ENCODE measurements at places on chromosomes 3 and 15.

DNA sequence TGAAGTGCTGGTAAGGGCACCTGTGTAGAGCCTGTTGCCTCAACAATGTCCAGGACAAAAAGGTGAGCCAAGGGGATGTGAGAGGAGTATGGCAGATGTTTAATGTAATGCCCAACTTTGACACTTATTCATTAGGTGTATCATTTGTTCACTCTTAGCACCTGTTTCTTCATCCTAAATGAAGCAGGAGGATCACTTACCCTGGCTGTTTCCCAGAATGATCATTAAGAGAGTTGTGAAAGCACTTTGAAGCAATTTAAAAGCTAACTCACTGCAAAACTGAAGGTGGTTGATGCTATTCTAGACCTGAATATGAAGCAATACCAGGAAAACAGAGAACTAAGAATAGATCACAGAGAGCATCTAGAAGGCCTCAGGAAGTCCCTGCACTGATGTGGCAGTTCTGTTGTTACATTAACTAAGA is 3.4 kb upstream of the HHLA2 start:
- no peaks in the 10 kb centered on the region for H3K27me3 ChIP-seq
- H3K36me3 ChIP-seq = no peaks in the 10 kb centered on the region
- DNase-seq = no peak
- H3K4me1 ChIP-seq = no peaks in the 10 kb centered on the region
- H3K4me3 ChIP-seq = no peak overlapping the region

DNA sequence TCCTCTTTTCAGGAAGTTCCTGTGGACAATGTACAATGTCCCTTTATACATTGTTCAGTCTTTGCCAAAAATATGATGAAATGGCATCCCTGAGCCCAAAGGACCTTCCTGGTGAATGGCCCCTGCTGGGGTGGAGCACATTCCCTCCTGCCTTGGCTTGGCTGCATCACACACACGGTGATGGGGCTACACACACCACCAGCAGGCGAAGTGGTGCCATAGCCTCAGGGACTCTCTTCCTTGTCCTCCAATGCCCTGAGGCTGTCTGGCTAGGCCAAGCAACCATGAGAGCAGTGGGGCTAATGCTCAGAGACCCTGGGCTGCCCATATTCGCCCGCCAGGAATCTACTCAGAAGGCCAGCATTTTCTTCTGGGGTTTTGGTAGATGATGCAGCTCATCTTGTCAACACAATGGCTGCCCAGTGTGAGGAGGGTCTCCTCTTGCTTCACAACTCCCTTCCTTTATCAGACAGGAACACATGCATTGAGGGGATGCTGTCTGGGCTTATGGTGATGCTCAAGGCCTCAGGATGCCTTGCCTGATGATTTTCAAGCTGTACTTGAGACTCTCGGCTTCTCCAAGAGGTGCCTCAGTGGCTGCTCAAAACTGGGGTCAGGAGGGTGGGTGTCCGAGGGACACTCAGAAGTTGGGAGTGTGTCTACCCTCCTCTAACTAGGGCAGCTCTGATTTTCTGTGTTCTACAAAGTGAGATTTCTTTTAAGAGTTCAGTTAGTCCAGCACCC is 40.9 kb upstream of the EPHB1 start:
- DNase-seq = no peak
- no peaks in the 10 kb centered on the region for H3K4me1 ChIP-seq
- no peaks in the 10 kb centered on the region for H3K36me3 ChIP-seq
- H3K27me3 ChIP-seq = no peaks in the 10 kb centered on the region

DNA sequence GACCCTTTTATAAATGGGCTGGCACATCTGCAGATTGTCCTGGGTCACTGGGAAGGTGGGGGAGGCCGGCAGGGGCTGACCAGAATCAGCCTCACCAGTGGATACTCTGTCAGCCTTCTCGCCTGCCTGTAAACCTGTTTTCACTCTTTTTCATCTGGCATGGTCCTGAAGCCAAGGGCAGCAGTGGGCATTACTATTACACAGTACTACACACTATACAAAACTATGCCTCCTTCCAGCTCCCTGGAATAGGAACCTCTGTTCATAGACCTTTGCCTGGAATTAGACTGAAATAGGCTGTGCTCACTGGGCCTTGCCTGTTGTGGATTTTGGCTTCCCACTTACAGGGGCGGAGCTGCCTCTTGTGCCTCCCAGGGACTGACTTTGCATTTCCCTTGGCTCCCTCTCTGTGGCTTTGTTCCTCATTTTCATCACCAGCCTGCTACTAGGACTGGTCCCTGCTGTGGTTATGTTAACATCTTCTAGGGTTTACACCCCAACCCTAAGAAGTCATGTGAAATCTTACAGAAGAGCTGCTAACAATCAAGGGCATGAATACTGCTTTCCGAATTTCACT is 120.7 kb downstream of the FNDC3B start:
- no peaks in the 10 kb centered on the region for H3K36me3 ChIP-seq
- H3K4me3 ChIP-seq = no peak overlapping the region
- no peaks in the 10 kb centered on the region for H3K27me3 ChIP-seq
- DNase-seq = peak; percentile 94
- H3K4me1 ChIP-seq = no peaks in the 10 kb centered on the region

- DNase-seq = no peak
- no peak overlapping the region for H3K27ac ChIP-seq
- no peaks in the 10 kb centered on the region for H3K27me3 ChIP-seq
- no peaks in the 10 kb centered on the region for H3K4me1 ChIP-seq
- no peak overlapping the region for H3K4me3 ChIP-seq
Observed at GRCh38 chr15:96037584-96037983, 292.9 kb upstream of the NR2F2 start.

DNA sequence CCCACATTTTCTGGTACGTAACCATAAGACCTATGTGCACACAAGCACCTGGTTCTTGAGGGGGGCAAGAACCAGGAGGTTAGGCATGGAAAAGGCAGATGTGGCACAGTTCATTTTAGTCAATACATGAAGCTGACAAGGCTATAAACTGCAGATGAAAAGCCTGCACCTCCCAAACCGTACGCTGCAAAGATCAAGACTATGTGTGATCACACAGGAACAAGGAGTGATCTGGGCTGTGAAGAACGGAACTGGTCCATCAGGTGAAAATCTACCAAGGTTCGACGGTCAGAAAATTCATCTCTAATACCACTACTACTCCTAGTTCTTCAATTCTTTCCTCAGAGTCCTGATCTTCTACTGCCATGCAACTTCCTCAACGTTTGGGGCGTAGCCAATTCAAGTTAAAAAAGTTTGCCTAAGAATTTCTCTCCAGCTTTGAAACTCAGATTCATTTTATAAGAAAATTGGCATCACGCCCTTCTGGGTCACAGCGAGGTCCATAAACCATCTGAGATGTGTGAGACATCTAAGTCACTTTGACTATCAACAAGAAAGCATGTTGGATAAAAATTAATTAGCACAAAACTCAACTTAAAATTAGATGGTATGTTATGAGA is 41.9 kb downstream of the PLD1 start:
- peaks cover 18% of the 10 kb centered on the region for H3K4me1 ChIP-seq
- DNase-seq = no peak
- peak overlapping the region; percentile 74 for H3K27ac ChIP-seq
- no peaks in the 10 kb centered on the region for H3K27me3 ChIP-seq

GRCh38 chr15:56758770-56759449 is 25.6 kb upstream of the ZNF280D start:
- H3K36me3 ChIP-seq = no peaks in the 10 kb centered on the region
- no peaks in the 10 kb centered on the region for H3K27me3 ChIP-seq
- DNase-seq = no peak
- no peak overlapping the region for H3K27ac ChIP-seq
- no peaks in the 10 kb centered on the region for H3K4me1 ChIP-seq
- no peak overlapping the region for H3K4me3 ChIP-seq

GRCh38 chr3:140830391-140830790 is 111.2 kb upstream of the SLC25A36 start:
- no peak overlapping the region for H3K27ac ChIP-seq
- H3K4me3 ChIP-seq = no peak overlapping the region
- H3K27me3 ChIP-seq = no peaks in the 10 kb centered on the region
- no peaks in the 10 kb centered on the region for H3K4me1 ChIP-seq
- no peak for DNase-seq

DNA sequence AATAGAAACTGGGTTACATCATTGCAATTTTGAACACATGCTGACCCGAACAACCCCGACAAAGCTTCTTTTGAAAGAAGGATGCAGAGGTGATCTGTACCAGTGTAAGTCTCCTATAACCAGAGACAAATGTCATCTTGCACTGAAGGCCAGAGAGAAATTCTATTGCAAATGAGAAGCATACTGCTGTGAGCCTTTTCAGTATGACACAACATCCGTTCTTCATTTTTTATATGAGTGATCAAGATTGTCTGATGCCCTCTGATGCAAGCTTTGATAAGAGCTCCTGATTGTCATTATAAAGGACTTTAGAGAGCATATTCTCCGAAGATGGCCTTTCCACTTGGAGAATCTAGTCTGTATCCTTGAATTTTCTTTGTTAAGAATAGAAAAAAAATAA is 36.9 kb downstream of the PCOLCE2 start:
- H3K36me3 ChIP-seq = no peaks in the 10 kb centered on the region
- no peaks in the 10 kb centered on the region for H3K27me3 ChIP-seq
- no peak overlapping the region for H3K27ac ChIP-seq
- H3K4me1 ChIP-seq = no peaks in the 10 kb centered on the region

DNA sequence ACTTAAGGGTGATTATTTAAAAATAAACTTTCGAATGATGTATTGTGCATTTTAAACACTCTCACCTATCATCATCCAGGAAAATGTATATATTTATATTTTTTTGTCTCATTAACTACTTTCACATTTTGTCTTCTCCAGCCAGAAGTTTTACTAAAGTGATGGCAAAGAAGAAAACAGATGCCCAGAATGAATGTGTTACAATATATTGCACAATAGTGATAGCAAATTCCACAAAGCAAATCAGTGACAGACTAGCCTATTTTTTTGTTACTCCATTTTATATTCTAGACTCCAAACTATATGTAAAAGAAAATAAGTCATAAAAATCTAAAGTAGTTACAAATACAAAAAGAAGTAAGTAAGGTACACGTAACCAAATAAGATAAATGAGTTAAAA is 414.7 kb downstream of the EPHA3 start:
- no peak for DNase-seq
- no peaks in the 10 kb centered on the region for H3K36me3 ChIP-seq

- no peak overlapping the region for H3K4me3 ChIP-seq
- H3K36me3 ChIP-seq = peaks cover 97% of the 10 kb centered on the region
- no peaks in the 10 kb centered on the region for H3K4me1 ChIP-seq
- no peak overlapping the region for H3K27ac ChIP-seq
- DNase-seq = no peak
Observed at GRCh38 chr15:92992720-92993119, 92.6 kb downstream of the CHD2 start.

DNA sequence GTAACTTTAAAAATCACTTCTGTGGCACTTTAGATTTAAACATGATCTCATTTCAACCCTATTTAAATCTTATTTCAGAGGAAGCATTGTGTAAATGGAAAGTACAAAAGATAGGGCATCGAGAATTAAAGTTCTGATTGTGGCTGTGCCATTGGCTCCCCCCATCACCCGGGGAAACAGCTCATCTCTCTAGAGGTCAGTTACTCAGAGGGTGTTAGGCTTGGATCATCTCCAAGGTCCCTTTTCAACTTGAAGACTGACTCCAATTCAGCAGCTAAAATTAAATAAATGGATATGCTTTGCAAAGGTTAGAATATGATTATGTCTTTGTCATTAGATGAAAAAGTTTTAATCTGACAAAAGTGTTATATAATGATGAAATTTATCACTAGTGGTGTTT is 20.1 kb downstream of the CADM2 start:
- H3K4me1 ChIP-seq = no peaks in the 10 kb centered on the region
- H3K27me3 ChIP-seq = no peaks in the 10 kb centered on the region
- no peak overlapping the region for H3K27ac ChIP-seq
- H3K4me3 ChIP-seq = no peak overlapping the region

DNA sequence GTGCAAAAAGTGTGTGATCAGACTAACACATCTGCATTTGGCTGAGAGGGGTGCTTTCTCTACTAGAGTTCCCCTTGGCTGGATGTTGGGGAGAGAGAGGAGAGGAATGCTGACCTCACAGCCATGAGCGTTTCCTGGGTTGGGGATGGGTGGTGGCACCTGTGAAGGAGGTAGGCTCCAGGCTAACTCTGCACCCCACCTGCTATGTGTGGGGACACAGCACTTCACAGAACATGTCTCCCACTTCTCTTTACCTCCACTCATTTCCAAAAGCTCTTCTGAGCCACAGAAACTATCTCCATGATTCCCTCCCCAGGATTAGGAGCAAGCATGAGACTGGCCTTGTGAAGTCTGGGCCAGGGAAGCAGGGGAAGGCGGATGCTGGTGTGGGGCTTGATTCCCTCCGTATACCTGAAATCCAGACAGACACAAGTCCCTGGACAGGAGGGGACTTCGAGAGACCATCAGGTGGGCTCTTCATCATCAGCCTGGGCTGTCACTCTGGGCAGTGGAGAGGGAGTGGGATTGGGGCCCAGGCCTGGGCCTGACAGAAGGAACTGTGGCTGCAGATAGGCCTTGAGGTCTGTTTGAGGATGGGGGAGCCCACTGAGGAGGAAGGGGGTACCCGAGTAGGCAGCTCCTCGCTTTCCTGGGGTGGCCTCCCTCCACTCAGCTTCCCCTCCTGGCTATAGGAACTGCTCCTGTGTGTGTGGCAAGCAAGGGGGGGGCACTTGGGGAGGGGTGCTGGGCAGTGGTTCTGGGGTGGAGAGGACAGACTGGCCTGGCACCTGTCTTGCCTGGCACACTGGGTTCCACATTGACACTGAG is 40.7 kb downstream of the FEM1B start:
- H3K4me3 ChIP-seq = no peak overlapping the region
- no peaks in the 10 kb centered on the region for H3K27me3 ChIP-seq
- peaks cover 29% of the 10 kb centered on the region for H3K4me1 ChIP-seq
- H3K27ac ChIP-seq = peak overlapping the region; percentile 43
- H3K36me3 ChIP-seq = peaks cover 93% of the 10 kb centered on the region

DNA sequence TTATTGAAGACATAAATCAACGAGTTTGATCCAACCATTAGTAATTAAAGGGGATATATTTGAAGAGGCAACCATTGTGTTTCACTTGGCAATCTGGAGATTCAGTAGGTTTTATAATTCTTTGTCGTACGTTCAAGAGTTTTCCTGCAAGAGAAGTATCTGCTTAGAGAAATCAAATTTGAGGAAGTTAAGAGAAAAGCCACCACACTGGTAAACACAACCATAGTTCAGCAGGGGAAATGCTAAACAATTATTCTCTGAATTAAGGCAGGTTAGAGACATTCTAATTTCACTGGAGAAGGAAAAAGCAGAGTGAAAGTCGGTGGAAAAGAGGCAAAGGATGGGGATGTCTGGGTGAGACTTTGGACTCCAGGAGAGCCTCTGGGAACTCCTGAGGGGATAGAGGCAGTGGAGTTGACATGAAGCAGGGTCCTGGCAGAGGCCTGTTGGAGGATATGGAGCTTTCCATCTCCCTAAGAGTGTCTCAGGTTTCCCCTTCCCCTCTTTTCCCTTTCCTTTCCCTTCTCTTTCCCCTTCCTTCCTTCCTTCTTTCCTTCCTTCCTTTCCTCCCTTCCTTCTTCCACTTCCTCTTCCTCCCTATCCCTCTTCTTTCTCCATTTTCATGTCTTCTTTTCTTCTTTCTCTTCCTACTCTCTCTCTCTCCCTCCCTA is 26.5 kb downstream of the SPINK8 start:
- no peak for DNase-seq
- no peak overlapping the region for H3K4me3 ChIP-seq
- no peaks in the 10 kb centered on the region for H3K4me1 ChIP-seq
- no peaks in the 10 kb centered on the region for H3K27me3 ChIP-seq
- H3K36me3 ChIP-seq = no peaks in the 10 kb centered on the region

GRCh38 chr3:156483426-156483825 is 71.5 kb downstream of the SSR3 start:
- H3K27ac ChIP-seq = peak overlapping the region; percentile 19
- no peak for DNase-seq
- H3K4me1 ChIP-seq = no peaks in the 10 kb centered on the region
- no peak overlapping the region for H3K4me3 ChIP-seq

- no peak overlapping the region for H3K27ac ChIP-seq
- no peaks in the 10 kb centered on the region for H3K4me1 ChIP-seq
- no peak overlapping the region for H3K4me3 ChIP-seq
- H3K27me3 ChIP-seq = peaks cover 33% of the 10 kb centered on the region
Observed at GRCh38 chr15:82064824-82065223, 19.0 kb upstream of the MEX3B start.

Measured in tibial artery (tissue), 4 donors.